ENCODE measurements at places on chromosomes 11 and 22. TPM values are rescaled to one million over a fixed set of nuclear protein-coding genes. Genes with fewer than 3 reads are reported as not detected.

The KRTAP5-1 gene
- not detected for total RNA-seq

The PRAME gene
- not detected for total RNA-seq

The RIC8A gene
- total RNA-seq: 91.2 TPM

The MS4A3 gene
- not detected for total RNA-seq

The BAIAP2L2 gene
- total RNA-seq: 0.78 TPM

The OR5B21 gene
- total RNA-seq: 0.26 TPM

The KRTAP5-9 gene
- total RNA-seq: not detected

The ARHGEF12 gene
- total RNA-seq: 2.5 TPM

The HSPB2 gene
- total RNA-seq: not detected

The SC5D gene
- 33.8 TPM for total RNA-seq

The ADORA2A gene
- 36.5 TPM for total RNA-seq

The APOBEC3B gene
- total RNA-seq: 12.1 TPM

The SLC22A8 gene
- not detected for total RNA-seq

The OR10D3 gene
- not detected for total RNA-seq

The SCN3B gene
- 0.05 TPM for total RNA-seq

The ZBTB44 gene
- 50.6 TPM for total RNA-seq

The CRYAB gene
- not detected for total RNA-seq

The MUC6 gene
- total RNA-seq: not detected

The AQP11 gene
- total RNA-seq: 0.31 TPM

The ADM2 gene
- total RNA-seq: 6.1 TPM

The TESMIN gene
- total RNA-seq: 9.0 TPM

The SCGB1D2 gene
- not detected for total RNA-seq

The GGTLC2 gene
- total RNA-seq: not detected

The CSNK2A3 gene
- total RNA-seq: 1.2 TPM

The GGTLC3 gene
- not detected for total RNA-seq

The IGSF9B gene
- 173 TPM for total RNA-seq

The BTBD18 gene
- not detected for total RNA-seq

The APOL1 gene
- 37.6 TPM for total RNA-seq

The RAB36 gene
- total RNA-seq: 0.22 TPM

The SHANK2 gene
- total RNA-seq: not detected

The OR9G1 gene
- total RNA-seq: not detected

The OR51I1 gene
- not detected for total RNA-seq

The HTR3A gene
- total RNA-seq: not detected

The LMO2 gene
- total RNA-seq: not detected

The DEUP1 gene
- not detected for total RNA-seq

The SPON1 gene
- total RNA-seq: 15.5 TPM

The PDGFD gene
- total RNA-seq: not detected

The SCUBE1 gene
- not detected for total RNA-seq

The BACE1-AS gene
- 6.0 TPM for total RNA-seq

The MMP12 gene
- total RNA-seq: not detected

The FAM180B gene
- total RNA-seq: not detected

The MMP13 gene
- total RNA-seq: not detected

The CDC42EP1 gene
- not detected for total RNA-seq
